ENCODE measurements at places on chromosomes 12 and 14.

GRCh38 chr12:102475355-102475754, 5.0 kb downstream of the IGF1 start:
- DNase-seq: no peak

DNA sequence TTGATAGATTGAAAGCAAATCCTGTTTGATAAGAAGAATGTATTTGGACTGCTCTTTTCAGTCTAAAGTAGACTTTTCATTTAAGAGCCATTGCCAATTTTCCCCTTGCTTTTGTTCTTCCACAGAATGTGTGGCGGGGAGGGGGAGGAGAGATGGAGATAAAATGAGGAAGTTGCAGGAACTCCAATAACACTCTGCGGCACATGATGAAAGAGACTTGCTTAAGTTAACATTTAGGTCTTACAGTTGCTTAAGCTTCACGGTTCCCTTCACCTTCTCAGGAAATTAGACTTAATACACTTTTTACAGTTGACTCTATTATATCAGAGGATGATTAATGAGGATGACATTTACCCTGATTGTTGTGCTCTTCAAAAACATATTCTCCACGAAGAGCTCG, 537.3 kb downstream of the TMTC2 start:
- DNase-seq: no peak

GRCh38 chr14:60304509-60304908, 55.5 kb downstream of the PPM1A start:
- no peak for DNase-seq

- no peak for DNase-seq
Observed at GRCh38 chr12:65470256-65470655, 191.8 kb downstream of the MSRB3 start.

GRCh38 chr12:125104982-125105381, 39.7 kb downstream of the AACS start:
- no peak for DNase-seq

DNA sequence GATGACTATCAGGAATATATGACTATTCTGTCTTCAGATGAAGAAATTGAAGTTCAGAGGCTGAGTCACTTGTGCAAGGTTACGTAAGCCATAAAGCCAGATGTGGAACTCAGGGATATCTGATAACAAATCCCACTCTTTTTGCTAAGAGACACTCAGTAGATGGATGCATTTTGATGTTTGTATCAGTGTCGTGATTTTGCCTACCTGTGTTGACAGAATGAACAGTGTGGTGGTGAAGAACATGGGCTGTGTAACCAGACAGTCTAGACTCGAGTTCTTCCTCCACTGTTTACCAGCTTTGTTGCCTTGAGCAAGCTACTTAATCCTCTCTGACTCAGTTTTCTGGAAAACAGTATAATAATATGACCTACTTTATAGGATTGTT, 93.9 kb downstream of the DAAM1 start:
- DNase-seq: no peak

GRCh38 chr12:97642911-97643310, 180.3 kb downstream of the RMST start:
- no peak for DNase-seq

GRCh38 chr14:23125933-23126524, 7.0 kb upstream of the CEBPE start:
- DNase-seq: no peak

DNA sequence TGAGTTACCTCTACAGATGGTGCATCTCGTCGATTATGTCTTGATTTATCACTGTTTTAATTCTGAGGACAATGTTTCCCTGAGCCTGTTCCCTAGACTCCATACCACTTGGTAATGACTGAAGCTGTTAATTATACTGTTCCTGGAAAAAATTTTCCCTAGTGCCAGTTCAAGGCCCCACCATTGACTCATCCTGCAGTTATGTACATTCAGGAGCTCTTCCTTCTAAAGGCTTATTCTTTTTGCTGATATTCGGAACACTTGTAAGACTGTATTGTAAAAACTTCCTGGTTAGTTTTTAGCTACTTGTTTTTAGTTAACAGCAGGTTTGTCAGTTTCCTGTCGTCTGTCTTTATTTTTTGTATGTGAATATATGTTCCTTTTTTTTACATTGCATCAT, 30.4 kb upstream of the PPP2R5E start:
- no peak for DNase-seq

- DNase-seq: no peak
Observed at GRCh38 chr12:48873096-48873495, 7.4 kb upstream of the RND1 start.

DNA sequence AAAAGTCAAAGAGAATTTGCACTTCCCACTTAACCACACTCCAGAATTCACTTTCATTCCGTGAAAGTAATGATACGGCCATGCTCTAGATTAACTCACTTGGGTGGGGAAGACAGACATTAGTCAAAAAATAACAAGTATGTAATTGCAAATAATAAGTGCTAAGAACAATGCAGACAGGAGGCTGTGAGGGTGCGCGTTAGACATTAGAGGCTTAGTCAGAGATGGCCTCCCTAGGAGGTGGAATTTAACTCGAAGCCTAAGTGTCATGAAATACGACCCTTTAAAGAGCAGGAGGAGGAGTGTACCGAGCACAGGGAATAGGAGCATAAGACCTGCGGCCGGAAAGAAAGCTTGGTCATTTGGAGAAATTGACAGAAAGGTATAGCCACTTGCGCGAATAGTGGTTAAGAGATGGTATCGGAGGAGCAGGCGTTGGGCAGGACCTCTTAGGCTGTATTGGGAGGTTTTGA, 628 bp downstream of the SNRPF start:
- DNase-seq: no peak

DNA sequence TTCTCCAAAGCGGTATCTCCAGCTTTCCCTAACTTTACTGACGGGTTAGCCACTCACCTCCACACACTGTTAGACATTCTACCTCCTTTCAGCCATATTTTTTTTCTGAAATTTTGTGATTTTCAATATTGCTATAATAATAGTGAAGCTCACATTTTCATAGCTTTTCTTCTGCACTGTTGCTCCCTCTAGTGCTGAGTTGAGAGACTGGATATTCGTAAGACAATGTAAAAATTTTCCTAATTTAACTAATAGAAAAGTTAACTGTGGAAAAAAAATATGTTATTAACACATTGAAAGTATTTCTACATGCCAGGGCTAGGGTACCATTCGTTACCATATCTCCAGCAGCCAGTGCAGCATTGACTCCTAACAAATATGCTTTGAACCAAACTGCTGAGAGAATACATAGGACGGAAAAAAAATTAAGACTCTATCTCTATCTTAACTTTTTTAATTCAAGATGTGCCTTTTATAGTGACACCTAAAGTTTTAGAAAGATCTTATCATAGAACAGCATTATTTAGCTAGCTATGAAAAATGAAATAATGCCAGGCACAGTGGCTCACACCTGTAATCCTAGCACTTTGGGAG, 48.7 kb upstream of the ABCC9 start:
- DNase-seq: no peak

DNA sequence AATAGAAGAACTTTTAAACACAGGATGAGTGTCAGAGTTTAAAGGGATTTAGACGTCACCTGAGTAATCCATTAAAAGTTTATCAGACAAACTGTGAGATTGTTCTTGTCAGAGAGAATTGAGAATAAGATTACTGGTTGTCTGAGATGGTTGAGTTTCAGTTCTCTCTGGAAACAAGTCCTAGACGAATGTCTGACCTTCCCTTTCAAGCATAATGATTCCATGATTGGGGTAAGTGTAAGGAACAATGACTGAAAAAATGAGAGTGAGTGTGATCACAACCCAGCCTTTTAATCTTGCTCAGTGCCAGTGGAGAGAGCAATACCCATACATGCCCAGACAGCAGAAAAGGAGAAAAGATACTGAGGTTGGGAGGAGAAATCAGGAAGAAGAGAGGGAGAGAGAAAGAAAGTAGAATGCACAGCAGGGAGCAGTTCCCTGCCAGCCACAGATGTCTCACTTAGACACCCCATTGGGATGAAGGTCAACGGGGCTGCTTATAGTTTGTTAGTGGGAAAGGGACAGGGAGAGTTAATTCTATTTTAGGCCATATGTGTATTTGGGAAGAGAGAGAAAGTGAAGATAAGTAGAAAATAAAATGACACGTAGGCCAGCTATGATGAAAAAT, 4.3 kb downstream of the GRIP1 start:
- DNase-seq: no peak

GRCh38 chr14:78614593-78614992, 444.4 kb downstream of the NRXN3 start:
- no peak for DNase-seq

DNA sequence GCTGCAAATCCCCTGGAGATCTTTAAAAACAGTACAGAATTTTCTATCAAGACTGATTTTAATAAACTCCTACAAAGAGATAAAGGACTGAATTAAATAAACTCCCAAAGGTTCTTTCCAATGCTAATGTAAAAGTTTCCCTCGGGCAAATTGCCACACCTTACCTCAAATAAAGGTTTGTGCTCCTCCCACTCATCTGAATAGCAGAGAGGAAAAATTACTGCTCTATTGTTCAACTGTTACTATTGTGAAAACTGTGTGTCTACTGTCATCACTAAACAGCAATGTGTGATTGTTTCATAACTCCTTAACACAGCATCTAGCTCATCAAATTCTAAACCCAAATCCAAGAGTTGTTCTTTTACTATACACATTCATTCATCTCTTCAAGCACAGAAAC, 3.2 kb downstream of the SPTLC2 start:
- DNase-seq: no peak

DNA sequence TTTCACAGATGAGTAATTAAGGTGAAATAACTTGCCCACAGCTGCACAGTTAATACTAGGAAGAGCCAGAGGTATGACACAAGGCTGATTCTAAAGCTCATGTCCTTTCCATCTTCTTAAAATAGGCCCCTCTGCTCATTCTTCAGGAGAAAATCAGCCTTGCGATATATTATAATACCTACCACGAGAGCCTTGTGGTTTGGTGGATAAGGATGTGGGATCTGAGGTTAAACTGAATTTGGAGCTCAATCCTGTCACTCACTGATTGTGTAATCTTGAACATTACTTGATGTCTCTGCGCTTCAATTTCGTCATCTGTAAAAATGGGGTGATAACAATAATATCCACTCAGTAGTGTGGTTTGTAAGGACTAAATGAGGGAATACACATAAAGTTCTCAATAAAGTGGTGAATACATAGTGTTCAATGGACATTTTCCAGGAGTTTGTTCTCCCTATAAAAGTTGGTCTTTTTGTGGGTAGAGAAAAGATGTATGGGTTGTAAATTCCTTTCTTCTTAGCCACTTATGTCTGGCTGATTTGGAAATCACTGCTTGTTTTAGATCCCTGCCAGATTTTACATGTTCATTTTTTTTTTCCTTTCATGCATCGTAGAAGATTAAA, 25.1 kb upstream of the ATP2B1 start:
- no peak for DNase-seq

GRCh38 chr12:6872073-6873048, 742 bp downstream of the SPSB2 start:
- peak; percentile 82 for DNase-seq

DNA sequence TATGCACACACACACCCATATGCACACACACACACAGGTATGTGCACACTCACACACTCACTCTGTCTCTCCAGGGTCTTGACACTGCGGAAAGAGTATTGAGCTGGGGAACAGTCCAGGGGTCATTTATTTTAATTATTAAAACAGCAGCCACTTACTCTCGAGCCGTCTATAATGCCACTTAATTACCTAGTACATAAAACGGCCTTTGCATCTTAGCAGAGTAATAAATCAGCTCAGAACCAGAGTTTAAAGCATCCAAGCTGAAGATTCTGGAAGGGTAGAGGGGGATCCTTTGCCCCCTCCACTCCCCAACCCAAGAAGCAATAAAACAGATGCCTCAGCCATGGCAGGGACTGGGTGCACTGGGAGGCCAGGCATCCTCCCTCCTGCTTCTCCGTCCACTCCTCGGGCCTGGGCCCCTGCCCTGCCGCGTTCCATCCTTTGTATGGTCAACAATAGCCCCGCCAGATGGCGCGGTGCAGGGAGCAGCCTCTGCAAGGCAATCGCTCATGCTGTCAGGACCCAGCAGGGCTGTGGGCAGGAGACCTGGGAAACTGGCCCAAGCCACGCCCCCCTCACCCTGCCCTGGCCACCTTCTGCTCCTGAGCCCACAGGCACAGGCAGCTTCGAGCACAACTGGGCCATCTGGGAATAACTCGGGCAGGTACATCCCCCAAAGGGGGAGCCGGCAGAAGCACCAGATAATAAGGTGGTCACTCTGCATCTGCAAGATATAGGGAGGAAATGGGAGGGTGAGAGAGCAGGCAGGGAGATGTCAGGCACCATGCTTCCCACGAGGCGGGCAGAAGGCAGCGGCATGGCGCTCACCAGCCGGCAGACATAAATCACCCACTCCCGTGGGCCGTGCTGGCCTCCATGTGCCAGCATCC, 40.9 kb downstream of the CCDC85C start:
- peak; percentile 77 for DNase-seq

DNA sequence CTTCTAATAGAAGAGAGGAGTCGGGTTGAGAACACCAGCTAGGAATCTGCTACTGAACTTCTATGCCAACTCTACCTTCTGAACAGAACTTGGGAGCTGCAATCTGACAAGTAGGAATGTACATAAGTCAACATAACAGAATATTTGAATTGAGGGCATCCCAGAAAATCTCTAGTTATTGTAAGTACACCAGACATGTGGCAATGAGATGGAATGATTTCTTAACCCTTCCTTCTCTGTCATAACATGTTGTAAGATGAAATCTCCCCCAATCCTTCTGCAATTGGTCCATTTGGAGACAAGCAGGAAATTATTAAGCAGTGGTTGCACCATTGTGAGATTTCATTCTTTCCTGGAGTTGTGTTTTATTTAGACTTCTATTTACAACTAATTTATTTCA, 68.7 kb upstream of the TMPO start:
- DNase-seq: no peak

GRCh38 chr14:93712079-93712837, 76.0 kb downstream of the PRIMA1 start:
- DNase-seq: no peak

Measured in substantia nigra (tissue), 51 donors.